ENCODE measurements at places on chromosomes 5 and 9. TPM values are rescaled to one million over a fixed set of nuclear protein-coding genes. Genes with fewer than 3 reads are reported as not detected.

DNA sequence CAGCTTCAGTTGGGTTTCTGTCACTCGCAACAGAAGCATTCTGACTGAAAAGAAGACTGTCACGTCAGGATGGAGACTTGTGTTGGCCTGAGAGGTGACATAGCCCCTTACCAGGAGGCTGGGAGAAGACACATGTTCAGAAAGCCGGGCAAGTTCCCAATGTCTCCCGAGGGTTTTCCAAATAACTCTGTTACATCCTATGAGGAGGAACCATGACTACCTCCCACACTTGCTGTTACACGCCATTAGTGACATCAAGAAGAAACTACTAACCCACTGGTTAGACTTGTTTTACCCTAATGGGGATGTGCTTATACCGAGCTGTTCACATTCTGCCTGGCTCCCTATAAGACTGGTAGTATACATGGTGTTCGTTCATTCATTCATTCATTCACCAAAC, 33.3 kb downstream of the SH3PXD2B start:
- no peak for DNase-seq

- no peak for DNase-seq
Observed at GRCh38 chr5:51487952-51488351, 104.7 kb downstream of the ISL1 start.

DNA sequence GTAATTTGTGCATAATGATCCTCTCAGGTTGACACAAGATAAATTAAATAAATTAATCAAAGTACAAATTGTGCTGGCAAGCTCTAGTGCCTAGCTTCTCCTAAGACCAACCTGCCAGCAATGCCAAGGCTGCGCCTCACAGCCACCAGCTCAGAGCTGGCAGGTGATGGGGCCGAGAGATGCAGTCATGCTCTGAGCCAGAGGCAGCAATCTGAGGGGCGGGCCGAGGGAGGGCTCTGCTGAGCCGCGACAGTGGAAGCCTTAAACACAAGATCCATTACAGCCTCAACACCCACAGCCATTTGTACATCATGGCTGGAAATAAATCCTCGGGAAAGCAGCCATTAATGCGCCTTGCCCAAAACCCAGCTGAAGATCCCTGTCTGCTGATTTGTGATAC, 20.3 kb downstream of the MED27 start:
- no peak for DNase-seq

DNA sequence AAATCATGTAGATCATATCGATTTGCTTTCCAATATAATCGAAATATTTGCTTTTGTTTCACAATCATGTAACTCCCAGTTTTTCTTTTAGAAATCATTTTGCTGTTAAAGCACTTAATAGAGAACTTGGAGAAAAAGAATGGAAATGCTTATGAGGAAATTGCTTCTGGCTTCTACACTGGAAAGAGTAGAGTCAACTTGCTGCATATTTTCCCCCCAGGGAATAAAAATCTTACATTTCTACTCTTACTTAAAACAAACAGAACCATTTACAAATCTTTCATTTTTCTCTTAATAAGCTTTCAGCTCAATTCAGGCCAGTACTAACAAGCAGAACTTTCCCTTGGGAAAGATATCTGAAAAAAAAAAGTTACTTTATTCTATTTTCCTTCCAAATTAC, 312.0 kb downstream of the CHSY3 start:
- no peak for DNase-seq

The MLLT3 gene
- total RNA-seq, result 23.8 TPM

The C9orf50 gene
- total RNA-seq, result 0.27 TPM
